ENCODE measurements at places on chromosomes 5 and 9.

- no peak for DNase-seq
Observed at GRCh38 chr9:68978066-68978465, 35.8 kb downstream of the PRKACG start.

DNA sequence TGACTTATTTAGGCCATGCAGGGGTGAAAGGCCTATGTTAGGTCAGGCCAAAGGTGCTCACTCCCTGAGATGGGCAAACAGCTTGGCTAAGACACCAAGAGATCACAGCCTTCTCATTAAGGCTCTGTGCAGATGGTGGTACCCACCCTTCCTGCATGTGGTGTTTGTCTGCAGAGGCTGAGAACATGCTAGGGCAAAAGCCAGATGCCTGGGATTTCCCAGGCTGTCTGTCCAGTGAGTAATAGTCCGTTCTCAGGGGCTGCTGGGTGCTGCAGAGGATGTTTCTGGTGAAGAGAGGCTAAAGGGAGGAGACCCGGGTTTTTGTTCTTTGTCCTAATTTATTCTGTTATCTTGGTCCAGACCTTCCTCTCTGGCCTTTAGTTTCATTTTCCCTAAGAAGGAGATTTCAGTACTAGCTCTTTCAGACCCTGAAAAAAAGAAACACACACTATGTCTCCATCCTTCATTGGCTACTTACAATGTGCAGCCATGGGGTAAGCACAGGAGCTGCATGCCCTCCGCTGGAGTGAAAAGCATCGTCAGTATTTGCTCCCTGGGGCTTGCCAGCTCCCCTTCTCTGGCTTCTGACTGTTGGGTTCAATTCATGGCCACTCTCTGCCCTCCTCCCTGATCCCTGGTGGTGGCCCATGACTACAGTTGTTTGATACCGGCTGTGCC is 23.4 kb upstream of the GLRA1 start:
- no peak for DNase-seq

GRCh38 chr9:132702254-132702653 is 32.0 kb downstream of the GTF3C4 start:
- no peak for DNase-seq

DNA sequence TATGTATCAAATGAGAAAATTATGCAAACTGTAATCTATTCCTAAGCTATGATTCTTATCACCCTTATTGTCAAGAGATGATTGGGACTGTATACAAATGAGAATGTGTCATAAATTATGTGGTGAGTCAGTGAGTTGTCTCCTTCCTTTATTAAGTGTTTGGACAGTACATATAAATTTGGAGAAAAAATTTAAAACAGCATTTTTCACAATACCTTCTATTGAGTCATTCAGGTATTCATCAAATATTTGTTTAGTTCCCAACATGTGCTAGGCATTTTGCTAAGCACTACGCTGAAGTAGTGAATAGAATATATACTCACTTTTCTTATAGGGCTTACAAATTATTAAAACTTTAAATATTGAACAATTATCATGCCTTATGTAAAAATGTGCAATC is 36.3 kb upstream of the PTPRD start:
- DNase-seq, result no peak

- DNase-seq, result no peak
Observed at GRCh38 chr9:30796764-30797163, 1587.7 kb upstream of the ACO1 start.

- DNase-seq, result no peak
Observed at GRCh38 chr9:70000469-70000868, 43.2 kb upstream of the MAMDC2 start.

- no peak for DNase-seq
Observed at GRCh38 chr5:154002511-154003020, 36.1 kb downstream of the FAM114A2 start.

GRCh38 chr5:174734571-174735497 is 10.5 kb downstream of the MSX2 start:
- DNase-seq, result no peak

GRCh38 chr9:29691758-29692407 is 2118.6 kb upstream of the C9orf72 start:
- peak; percentile 3 for DNase-seq

DNA sequence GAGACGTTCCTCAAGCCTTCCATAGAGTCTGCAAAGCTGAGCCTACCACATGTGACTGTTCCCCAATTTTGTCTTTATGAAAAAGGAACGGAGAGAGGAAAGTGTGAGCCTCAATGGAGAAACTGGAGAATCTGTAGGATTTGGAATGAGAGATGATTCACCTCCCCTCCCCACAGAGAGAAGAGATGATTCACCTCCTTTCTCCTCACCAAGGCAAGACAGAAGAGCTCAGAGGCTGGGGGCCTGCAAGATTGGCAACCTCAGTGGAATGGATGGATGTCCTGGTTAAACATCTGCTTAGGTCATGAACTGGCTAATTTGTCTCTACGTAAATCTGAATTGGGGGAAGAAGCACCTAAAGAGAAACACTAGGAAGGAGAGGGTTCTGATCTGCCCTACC is 17.0 kb upstream of the MOCS2 start:
- DNase-seq, result no peak

- peak; percentile 13 for DNase-seq
Observed at GRCh38 chr9:107612136-107612535, 122.6 kb upstream of the KLF4 start.

GRCh38 chr5:139774980-139775661 is 20.5 kb upstream of the PSD2 start:
- peak; percentile 78 for DNase-seq

GRCh38 chr5:141950207-141951005 is 7.6 kb downstream of the PCDH12 start:
- no peak for DNase-seq

- no peak for DNase-seq
Observed at GRCh38 chr9:136764301-136764891, at the start of gene LCN15. Gene LCN15 (minus strand): TSS chr9:136764518. CDS start chr9:136764488, 30 bp downstream.

DNA sequence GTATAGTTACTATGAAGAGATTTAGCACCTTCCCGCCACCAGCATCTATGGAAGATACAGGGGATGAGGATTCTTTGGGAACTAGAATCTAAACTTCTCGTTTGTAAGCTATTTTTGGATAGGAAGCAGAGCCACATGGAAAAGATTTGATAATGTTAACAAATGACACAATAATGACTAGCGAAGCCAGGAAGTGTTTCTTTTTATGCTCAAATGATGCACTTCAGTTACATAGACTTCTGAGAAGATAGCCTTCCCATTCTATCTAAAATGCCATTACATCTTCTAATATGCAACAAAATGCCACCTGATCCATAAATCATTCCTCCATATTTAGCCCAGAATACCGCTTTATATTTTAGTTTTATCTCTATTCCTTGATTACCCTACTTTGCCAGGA is 17.0 kb upstream of the TNC start:
- no peak for DNase-seq

DNA sequence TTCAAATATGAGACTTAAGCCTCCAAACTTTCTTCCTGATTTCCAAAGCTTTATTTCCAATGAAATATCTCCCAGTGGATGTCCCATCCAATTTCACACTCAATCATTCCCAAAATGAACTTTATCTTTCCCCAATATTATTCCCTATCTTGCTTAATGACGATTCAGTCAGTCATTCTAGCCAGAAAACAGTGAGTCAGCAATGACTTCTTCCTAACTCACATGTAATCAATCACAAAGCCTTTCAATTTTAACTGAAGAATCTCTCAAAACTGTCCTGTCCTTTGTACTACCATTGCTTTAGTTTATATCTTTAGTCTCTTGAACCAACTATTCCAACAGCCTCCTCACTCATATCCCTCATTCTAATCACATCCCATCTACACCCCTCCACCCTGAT is 34.9 kb downstream of the NSA2 start:
- no peak for DNase-seq

- DNase-seq, result peak; percentile 51
Observed at GRCh38 chr9:105842023-105842644, 147.8 kb downstream of the TMEM38B start.

- no peak for DNase-seq
Observed at GRCh38 chr5:138033907-138034306, 1.0 kb upstream of the FAM13B start.

- no peak for DNase-seq
Observed at GRCh38 chr5:90843443-90843842, 284.8 kb downstream of the ADGRV1 start.

GRCh38 chr9:20551835-20552234 is 70.5 kb downstream of the MLLT3 start:
- DNase-seq, result no peak

- no peak for DNase-seq
Observed at GRCh38 chr9:130847306-130848217, 12.5 kb downstream of the ABL1 start.

GRCh38 chr5:322281-322941 is 897 bp downstream of the AHRR start:
- no peak for DNase-seq

DNA sequence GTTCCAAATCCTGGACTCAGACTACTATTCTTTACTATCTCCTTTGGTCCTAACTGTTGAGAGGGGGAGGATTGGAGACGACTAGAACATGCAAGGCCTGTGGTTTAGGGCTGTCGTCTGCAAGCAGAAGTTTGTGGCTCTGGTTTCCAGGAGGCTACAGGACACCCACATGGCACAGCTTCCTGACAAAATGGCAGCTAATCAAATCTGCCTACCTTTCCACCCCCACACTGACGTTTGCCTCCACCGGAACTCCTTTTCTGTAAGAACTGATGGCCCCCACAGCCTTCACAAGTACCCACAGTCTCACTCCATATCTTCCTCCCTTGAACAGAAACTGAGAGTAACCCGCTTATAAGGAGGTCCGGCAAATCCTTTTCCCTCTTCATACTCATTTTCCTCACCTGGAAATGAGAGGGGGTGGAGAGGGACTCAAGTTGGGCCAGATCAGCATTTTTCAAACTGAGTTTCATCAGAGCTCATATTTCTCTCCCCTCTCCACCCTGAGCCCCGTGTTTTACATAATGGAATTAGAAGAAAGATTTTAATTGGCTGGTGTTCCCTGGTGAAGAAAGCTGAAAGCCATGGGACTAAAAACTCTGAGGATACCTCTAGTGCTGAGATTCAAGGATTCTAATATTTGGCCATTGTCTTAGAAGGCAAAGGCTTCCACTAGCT is 5.2 kb downstream of the SLC31A2 start:
- no peak for DNase-seq

- DNase-seq, result no peak
Observed at GRCh38 chr9:27990524-27990923, 417.2 kb upstream of the C9orf72 start.

DNA sequence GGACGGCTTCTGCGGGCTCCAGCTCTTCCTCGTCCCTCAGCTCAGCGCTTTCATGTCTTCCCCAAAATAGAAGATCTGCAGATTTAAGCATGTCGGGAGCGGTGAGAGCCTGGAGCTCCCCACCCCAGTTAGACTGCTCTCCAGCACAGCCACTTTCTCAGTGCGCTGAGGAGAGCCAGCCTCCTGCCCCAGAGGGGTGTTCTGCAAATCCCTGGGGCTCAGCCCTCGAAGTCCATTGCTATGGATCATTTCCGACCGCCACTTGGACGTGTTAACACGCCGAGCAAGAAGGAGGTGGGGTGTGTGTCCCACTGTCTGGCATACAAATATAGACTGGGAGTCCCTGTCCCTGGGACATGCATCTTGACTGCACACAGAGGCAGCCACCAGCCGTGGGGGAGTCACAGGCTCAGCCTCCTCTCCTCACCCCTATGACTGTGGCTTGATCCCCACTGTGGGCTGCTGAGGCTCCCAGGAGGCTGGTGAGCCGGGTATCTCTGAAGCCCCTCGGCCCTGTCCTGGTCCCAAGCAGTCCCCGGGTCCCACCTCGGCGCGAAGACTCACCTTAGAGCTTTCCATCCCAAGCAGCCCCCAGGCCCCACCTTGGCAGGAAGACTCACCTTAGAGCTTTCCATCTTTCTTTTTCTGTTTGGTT is 30.0 kb upstream of the RNF130 start:
- no peak for DNase-seq

- DNase-seq, result no peak
Observed at GRCh38 chr5:170248172-170248930, 15.6 kb downstream of the C5orf58 start.

DNA sequence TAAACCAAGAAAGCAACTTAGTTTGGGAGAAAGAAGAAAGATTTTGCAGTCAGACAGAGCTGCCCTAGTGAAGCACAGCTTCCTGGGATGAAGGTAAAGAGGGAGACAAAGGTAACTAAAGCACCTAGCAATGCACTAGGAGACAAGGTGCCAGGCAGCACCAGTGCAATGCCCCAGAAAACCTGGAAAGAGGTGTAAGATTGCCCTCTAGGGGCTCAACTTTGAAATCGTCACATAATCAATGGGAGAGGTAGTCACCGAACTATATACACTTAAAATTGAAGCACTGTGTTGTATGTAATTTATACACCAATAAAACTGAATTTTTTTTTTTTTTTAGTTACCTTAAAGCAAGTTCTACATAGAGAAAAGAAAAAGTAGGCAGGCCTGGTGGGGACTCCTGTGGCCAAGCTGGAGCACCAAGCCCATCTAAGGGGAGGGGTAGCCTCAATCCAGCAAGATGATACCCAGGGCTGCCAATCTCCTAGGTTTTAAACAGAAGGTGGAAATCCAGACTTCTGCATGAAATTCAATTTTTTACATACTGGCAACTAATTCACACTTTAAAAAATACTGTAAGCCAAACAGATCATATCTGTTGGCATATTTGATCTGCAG is 48.2 kb downstream of the CDK5RAP2 start:
- DNase-seq, result no peak

GRCh38 chr5:138645778-138646575 is 70.8 kb upstream of the HSPA9 start:
- DNase-seq, result no peak

- DNase-seq, result no peak
Observed at GRCh38 chr5:96538808-96539250, 105.8 kb upstream of the PCSK1 start.

- DNase-seq, result no peak
Observed at GRCh38 chr5:4766101-4766500, 374.0 kb upstream of the ADAMTS16 start.

- DNase-seq, result no peak
Observed at GRCh38 chr9:23408874-23409273, 417.2 kb downstream of the ELAVL2 start.

DNA sequence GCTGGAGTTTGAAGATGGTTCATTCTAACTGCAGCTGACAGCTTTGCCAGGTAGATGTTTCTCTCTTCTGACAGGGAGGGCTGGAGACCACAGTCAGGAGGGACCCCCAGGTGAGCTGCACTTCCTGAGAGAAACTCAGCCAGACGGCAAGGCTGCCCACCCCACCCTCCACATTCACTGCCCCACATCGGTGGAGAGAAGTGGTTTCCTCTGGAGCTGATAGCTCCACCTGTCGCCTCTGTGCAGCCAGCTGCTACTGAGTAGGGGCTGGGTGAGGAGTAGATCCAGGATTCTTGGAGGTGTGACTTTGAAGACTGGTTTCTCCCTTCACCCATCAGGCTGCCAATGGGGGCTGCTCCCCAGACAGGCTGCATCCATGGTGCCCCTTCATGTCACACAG is 175.0 kb downstream of the CARTPT start:
- DNase-seq, result no peak

Data from midbrain (tissue), 1 donor.